ENCODE measurements at places on chromosomes 1 and 21.

DNA sequence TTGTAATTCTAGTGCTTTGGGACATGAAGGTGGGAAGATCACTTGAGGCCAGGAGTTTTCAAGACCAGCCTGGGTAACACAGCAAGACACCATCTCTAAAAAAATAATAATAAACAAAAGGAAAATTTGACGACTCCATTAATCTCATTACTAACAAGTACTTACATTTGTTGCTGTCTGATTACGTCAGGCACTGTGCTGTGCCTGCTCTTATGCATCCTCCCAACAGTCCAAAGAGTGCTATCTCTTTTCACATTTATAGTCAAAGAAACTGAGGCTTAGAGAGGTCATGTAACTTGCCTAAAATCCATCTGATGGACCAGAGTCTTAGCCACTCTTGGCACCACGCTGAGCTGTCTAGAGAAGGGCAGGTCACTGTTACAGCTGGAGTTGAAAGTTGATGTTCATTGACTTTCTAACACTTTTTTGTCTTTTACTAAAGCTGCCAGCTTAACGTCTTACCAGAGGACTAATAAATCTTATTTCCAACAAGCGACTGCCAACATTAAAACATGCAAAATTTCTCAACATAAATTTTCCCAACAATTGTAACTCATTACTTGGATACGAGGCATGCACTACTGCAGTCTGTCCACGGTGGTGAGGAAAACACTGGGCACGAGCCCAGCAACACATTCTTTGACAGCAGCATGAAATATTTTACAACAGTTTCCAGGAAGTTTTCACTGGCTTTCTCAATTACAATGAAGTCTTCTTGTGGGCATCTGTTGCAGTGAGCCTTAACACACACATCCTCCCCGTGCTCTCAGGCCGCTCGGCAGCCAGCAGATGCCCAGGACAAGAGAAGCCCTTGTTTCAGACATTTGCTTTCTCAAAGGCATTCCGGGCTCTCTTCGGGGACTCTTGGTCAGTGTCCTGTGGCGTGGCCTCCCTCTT, 262.9 kb upstream of the PROX1 start:
- no peak for DNase-seq

GRCh38 chr1:231431665-231432415, 9.8 kb upstream of the EGLN1 start:
- no peak for DNase-seq

- no peak for DNase-seq
Measured at GRCh38 chr1:156117414-156118176, 3.1 kb downstream of the LMNA start.

GRCh38 chr1:36443297-36443696, 7.0 kb downstream of the OSCP1 start:
- DNase-seq, result no peak

DNA sequence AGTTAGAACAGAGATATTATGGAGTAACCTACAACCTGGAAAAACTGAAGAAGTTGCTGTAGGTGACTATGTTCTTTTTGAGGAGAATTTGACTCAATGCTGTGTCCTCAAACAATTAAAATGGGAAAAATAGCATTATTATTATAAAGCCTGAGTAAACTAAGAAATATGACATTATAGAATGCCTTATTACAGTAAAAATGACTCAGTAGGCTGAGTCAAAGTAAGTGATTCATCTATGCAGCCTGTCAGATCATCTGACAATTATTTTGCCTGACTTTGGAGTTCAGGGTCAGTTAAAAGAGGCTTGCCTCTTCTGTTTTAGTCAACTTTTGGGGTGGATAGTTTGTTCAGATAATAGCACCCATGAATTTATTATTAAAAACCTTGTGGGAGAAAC, 150.8 kb upstream of the PTGFR start:
- no peak for DNase-seq

- no peak for DNase-seq
Measured at GRCh38 chr1:202280595-202280994, 61.1 kb downstream of the UBE2T start.
